NCI-H1436 treated with DMSO at 0.1 percent for 48 hours (cell line): ENCODE measurements at places on chromosomes 5 and 9.
A peak's percentile ranks its signal among the peaks of the same experiment; 100 is the strongest.

GRCh38 chr5:125575891-125576505 lies 829.6 kb upstream of the ZNF608 start:
- DNase-seq = peak; percentile 84

GRCh38 chr9:128056086-128056485 lies 11.0 kb downstream of the NAIF1 start:
- no peak for DNase-seq

DNA sequence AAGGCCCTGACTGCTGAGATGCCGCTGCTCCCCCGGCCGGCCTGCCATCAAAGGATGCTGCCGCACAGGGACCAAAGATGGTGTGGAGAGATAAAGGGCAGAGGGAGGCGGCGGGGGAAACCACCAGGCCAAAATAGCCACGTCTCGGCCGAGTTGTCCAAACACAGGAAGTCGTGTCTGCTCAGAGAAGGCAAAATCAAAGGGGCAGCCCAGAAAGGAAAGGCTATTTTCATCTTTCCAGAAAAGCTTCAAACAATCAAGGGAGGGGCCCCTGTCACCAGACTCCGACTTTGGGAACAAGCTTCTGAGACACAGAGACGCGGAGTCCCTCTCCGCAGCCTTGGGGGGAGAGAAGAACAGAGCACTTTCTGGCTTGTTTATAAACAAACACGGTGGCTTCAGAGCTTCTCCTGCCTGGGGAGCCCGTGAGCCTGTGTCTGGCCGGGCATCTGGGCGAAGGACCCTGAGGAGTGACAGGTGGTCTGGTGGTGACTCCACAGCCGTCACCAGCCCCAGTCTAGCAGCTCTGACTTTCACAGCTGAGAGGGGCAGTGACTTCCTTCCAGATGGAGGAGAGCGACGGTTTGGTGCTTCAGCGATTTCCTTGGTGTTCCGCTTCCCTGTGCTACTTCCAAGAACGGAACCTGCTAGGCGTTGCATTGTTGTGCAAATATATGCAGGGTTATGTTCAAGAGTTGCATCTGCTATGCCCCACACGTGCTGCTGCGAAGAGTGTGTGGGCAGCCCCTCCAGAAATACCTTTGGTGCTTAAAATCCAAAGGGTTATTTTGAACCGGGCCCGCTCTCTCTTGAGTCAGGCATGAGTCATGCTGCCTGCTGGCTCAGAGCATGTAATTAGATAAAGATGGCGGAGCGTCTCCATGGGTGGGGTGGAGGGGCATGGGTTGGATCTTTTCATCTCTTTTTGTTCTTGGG lies 24.0 kb downstream of the ADAMTSL2 start:
- DNase-seq = no peak

- no peak for DNase-seq
Observed at GRCh38 chr5:76532973-76533372, 90.2 kb downstream of the F2RL2 start.

- DNase-seq = no peak
Observed at GRCh38 chr9:14722391-14723035, at the start of gene CER1. Gene CER1 (minus strand): TSS chr9:14722733. CDS start chr9:14722672, 61 bp downstream.

DNA sequence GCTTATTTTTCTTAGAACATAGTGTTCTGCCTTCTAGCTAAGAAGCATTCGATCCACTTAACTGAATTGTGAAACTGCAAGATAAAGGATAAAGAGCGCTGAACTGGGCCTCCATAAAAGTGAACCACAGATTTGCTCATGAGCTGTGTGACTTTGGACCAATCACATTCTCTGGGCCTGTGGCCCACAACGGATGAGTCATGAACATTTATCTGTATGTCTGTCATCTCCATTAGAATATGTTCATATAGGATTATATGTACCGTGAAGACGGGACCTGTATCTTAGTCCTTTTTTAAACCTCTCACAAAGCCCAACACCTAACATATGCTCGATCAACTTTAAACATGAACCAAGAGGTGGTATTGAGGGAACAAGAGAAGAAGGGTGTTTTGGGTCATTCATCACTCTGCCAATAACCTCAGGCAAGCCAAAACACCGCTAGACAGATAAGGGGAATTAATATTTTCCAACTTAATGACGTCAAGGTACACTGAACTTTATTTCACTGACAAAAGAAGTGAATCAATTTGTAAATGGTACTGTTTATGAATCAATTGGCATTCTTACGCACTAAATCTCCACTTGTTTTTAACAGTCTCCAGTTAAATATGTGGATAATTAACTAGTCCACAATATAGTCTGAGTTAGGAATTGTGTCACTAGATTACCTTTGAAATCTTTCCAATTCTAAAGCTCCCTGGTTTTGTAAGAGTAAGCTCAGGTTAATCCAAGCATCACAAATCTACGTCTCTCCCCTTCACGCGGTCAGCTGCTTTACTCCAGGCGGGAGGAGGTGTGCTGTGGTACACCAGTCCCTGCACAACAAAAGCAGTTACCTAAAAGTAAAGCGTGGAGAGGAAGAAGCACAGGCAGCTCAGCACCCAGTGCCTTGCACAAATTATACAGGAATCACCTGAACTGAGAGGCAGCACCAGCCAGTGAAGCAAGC lies 1.6 kb downstream of the TMEM245 start:
- no peak for DNase-seq

DNA sequence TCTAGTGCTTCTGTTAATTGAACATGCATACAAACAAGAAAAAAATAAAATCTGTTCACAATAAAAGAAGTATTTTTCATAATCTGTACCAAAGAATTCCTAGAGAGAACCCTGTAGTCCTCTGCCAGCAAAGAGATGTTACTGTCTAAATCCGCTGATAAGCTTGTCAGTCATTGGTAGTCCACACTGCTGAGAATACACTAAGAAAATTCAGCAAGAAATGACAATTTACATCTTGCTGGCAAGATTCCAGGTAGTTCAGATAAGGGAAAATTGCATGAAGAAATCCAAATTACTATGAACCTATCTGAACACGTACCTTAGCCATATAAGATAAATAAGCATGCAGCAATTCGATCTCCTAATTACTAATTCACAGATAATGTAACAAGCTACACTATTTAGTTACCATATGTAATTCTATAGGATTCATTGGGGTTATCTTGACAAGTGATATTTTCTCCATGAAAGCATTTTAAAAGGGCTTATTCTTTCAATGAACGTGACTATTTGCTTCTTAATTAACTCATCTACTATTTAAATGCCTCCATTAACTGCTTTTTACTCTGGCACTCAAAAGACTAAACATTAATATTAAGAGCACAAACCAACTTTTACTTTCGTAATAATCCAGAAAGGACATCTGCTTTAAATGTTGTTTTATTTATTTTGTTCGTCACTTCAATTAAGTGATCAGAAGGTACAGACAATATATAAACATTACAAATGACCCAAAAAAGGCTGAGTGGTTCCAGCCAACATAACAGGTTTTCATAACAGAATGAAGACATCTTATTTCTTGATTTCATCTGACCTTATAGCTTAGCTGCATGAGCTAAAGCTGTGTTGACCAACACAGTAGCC lies 9.7 kb downstream of the MPDZ start:
- DNase-seq = no peak

DNA sequence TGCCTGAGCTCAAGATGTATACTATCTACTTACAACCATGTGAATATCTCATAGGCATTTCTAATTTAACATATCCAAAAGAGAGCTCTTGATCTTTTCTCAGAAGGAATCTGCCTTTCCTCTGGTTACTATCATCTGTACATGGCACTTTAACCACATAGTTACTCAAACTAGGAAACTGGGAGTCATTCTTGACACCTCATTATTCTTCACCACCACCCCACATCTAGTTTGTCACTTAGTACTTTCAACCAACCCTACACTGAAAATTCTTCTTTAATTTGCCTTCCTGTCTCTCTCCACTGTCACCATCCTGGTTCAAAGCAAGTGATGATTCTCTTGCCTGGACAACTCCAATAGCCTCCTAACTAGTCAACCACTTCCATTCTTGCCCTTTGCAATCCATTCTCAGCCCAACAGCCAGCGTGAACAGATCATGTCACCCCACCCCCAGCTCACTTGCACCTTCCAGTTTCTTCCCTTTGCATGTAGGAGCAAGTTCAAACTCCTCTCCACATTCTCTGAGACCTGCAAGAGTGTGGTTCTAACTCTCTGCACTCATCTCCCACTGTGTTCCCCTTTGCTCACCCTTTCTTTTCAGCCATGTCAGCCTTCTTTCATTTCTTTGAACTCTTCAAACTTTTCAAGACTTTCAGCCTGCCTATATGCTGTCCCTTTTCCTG lies 17.3 kb upstream of the SMAD5 start:
- no peak for DNase-seq

DNA sequence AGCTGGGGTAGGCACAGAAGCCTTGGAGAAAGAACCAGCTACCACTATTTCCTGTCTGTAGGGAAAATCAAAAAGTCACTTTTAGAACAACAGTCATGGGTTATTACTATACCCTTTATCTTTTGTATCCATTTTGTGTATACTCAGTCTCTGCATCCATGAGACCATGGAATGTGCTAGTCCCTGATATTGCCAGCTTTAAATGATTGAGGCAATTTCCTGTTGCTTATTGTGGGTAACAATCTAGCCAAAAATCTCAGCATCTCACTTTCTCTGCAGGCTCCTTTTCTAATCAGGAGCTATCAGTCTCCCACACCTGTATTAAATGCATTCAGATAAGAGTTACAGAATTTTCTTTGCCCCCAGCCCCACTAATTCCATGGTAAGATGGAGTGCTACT lies 968 bp upstream of the KDM3B start:
- no peak for DNase-seq

DNA sequence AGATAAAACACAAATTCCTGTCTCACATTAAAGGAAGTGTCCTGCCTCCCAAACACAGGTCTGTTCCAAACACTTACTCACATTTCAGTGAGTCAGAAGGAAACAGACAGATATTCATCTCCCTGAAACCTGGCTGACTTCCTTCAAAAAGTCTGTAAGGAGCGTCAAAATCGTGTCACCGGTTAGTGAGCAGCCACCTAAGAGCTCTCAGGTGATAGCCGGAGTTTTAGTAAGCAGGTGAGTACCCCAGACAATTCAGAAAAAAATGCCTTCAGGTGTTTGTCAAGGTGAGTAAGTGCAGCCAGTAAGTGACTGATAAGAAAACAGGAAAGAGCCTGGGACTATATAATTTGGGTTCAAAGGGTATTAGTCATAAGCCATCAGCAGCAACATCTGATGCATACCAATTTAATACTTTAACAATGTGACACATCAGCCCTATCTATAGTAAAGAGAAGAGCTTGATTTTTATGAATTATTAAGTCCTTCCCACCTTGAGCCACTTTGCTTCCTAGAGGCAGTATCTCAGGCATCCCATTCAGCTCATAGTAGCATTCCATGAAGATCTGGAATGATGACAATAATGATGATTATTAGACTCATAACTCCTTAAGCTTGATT lies 1.3 kb upstream of the ITGA2 start:
- no peak for DNase-seq

DNA sequence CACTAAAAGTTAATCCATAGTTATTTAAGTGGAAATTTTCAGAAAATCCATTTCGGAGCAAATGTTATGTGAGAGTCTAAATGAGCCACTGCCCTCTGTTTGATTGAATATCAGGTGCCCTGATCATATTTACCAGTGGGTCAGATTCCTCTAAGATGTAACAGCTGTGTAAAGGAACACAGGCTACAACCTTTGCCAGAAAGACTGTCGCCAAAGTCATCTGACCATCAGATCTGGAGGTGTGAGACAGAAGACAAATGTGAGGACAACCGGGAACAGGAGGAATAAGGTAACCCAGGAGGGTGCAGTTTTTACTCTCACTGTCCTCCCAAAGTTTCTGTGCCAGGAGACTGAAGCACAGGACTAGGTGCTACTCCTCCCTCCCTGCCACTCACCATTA lies 90.8 kb downstream of the CAAP1 start:
- DNase-seq = no peak

GRCh38 chr5:52024359-52024758 lies 641.1 kb downstream of the ISL1 start:
- no peak for DNase-seq

GRCh38 chr5:75659791-75660450 lies 48.7 kb downstream of the ANKDD1B start:
- DNase-seq = no peak

DNA sequence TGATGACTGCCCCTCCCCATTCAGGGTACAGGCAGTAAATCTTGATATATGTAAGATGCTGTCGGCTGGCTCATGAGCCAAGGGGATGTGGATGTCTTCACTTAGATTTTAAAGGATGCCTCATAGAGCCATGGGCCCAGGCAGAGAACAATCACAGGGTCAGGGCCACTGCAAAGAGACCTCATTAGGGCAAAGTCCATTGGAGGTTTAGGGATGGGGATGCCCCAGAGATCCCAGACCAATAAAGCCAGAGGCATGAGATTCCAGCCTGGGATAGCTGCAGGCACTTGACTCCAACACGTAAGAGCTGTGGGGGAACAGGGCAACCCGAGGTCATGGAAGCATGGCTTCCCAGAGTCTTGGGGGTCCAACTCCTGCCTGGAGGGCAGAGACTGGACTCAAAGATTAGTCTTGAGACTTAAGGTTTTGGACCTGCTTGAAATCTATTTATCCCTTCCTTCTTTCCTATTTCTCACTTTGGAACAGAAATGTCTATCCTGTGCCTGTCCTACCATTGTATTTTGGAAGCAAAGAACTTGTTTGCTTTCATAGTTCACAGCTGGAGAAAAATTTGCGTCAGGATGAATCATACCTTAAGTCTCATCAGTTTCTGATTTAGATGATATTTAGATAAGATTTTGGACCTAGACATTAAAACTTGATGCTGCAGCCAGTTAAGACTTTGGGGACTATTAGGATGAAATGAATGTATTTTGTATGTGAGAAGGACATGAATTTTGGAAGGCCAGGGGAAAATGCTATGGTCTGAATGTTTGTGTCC lies 101.3 kb upstream of the ADRA1B start:
- DNase-seq = no peak
